ENCODE measurements at places on chromosomes 7 and 10.

DNA sequence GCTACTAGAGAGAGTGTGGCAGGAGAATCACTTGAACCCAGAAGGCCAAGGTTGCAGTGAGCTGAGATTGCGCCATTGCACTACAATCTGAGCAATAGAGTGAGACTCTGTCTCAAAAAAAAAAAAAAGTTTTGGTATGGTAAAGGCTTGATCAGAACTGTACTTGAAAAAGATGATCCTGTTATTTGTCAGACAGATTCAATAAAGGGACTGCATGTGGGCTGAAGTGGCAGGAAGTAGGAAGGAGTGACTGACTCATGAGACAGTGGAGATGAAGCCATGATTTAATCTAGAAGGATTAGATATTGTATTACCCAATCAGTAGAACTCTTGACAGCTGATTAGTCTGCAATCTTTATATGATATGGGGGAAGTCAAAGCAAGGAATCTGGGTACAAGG is 2.7 kb upstream of the TMEM254 start:
- DNase-seq = no peak

GRCh38 chr10:100371482-100372027 is 24.5 kb downstream of the SCD start:
- no peak for DNase-seq

GRCh38 chr7:91517201-91517785 is 253.1 kb downstream of the FZD1 start:
- no peak for DNase-seq

- no peak for DNase-seq
Measured at GRCh38 chr10:385571-386300, 250.5 kb downstream of the ZMYND11 start.

- DNase-seq = no peak
Measured at GRCh38 chr7:39199006-39199405, 221.3 kb downstream of the POU6F2 start.

DNA sequence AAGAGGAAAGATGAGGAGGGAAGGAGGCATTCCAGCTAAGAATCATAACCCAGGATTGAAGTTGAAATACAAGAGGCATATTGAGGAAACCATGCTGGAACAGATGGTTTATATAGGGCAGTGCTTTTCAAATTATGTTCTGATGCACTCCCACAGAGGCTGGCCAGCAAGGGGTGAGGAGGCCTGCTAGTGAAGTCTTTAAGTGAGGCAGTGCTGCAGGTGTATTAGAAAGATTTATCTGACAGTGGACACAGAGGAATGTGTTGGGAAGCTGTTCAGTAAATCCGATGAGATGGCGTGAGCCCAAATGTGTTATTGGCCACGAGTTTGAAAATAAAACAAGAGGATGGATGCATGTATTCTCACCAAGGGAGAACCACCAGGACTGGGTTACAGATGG is 28.6 kb downstream of the REEP3 start:
- DNase-seq = no peak

DNA sequence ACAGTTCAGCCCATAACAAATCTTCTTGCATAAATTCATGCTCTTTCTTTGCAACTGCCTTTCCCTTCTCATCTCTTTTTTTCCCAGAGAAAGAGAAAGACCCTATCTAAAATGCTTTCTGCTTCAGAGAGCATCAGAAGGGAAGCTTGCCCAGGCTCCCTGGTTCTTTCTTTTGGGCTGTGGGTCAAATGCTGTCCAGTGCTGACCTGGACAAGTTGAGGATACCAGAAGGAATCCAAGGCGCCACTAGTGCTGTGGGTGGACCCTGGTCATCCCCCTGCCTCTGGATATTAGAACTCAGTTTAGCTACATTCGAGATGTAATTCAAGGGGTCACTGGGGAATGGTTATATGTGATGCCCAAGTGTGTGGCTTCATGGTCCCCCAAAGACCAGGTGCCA is 411.6 kb downstream of the RPS24 start:
- no peak for DNase-seq

GRCh38 chr7:119711104-119711503 is 561.9 kb upstream of the KCND2 start:
- no peak for DNase-seq

GRCh38 chr10:4384245-4384644 is 441.8 kb upstream of the AKR1E2 start:
- DNase-seq = no peak

GRCh38 chr10:13514296-13514695 is 14.5 kb downstream of the BEND7 start:
- no peak for DNase-seq

GRCh38 chr7:7924303-7924702 is 44.3 kb upstream of the GLCCI1 start:
- DNase-seq = no peak

GRCh38 chr10:81696609-81697388 is 178.2 kb upstream of the NRG3 start:
- DNase-seq = no peak

DNA sequence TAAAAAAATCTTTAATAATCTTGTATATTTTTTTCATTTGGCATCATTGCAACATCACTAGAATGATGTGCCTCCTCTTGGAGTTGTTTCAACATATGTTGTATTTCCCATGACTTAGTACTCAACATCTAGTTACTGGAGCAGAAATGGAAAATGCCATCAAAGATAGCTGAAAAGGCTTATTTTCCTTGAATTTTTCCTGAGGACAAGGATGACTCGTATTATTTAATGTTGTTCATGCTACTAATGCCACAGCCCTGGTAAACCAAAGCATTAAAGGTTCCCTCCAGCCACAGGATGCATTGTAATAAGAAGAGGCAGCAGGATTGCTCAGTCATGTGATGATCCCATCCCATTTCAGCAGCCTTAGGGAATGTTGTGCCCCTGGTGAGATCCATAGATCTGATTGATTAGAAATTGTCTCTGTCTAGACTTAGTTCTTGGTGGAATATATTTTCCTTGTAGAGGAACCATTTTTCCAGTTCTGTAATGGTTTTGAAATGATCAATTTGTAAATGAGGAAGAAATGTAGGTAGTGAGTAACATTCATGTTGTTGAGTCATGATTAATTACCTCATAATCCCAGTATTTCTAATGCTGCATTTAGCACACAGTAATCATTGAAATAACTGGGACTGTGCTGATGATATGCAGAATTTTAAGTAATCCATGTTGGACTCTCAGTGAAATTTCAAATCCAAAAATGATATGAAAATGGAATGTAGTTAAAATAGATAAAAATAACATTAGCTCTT is 91.3 kb upstream of the SMIM30 start:
- DNase-seq = no peak

DNA sequence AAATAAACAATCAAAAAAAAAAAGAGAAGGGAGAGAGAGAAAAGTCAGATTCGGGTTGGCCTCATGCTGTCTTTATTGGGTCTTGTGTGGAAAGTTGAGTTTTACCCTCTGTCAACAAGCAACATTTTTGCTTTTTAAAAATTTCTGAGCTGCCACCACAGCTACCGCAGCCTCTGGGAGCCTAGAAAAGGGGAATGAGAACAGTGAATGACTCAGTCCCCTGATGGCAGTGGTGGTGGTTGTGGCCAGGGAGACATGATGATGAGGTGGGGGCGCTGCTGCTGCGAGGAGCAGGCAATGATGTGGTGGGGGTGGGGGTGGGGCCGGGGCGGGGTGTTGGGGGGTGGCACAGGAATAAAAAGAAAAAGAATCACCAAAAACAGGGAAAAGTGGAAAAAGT is 20.0 kb upstream of the CREB3L2 start:
- DNase-seq = no peak

- no peak for DNase-seq
Measured at GRCh38 chr7:1232103-1232466, 587 bp upstream of the UNCX start.

DNA sequence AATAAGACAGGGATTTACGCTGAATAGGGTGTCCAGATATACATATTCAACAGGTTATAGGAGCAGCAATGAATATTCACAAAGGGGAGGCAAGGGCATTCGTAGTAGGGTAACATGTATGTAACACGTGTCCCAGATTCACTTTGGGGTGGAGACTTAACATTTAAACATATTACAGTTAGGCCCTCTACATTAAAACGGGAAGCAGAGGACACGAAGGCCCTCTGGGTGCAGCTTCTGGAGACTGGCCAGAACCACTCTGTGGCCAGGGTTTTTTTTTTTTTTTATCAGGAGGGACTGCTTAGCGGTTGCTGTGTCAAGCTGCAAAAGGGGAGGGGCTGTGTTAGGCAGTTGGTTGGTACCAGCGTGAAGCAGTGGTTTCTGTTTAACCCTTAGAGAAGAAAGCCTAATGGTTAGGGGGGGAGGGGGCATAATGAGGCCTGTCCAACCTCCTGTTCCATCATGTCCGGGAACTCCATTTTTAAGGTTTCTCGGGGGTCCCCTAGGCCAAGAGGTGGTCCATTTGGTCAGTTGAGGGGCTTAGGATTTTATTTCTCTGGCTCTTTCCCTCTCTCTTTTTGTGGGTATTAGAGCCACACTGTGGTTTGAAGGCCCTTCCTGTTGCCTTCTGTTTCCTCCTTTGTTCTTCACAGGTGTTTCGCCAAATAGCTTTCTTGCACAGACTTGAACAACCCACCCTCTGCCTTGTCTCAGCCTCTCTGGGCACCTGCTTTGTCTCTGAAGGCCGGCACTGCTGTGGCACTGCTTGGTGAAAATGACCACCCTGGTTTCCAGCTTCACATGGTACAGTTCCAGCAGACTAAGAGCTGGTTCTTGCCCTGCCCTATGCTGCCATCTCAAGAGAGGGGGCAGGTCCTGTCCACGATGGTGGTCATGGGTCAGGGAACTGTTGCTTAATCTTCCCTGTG is 26.4 kb downstream of the PRF1 start:
- no peak for DNase-seq

GRCh38 chr7:2592375-2592865 is 33.6 kb downstream of the IQCE start:
- no peak for DNase-seq

- DNase-seq = no peak
Measured at GRCh38 chr7:23017309-23017708, 3.4 kb upstream of the HYCC1 start.

- no peak for DNase-seq
Measured at GRCh38 chr10:31867646-31868045, 61.0 kb downstream of the ARHGAP12 start.

- DNase-seq = no peak
Measured at GRCh38 chr7:107208563-107208962, 39.8 kb downstream of the HBP1 start.

- DNase-seq = no peak
Measured at GRCh38 chr10:1874533-1874932, 137.2 kb upstream of the ADARB2 start.

- DNase-seq = no peak
Measured at GRCh38 chr10:93422118-93422517, 60.0 kb downstream of the MYOF start.

- DNase-seq = no peak
Measured at GRCh38 chr7:64628192-64628591, 37.7 kb upstream of the ZNF107 start.

DNA sequence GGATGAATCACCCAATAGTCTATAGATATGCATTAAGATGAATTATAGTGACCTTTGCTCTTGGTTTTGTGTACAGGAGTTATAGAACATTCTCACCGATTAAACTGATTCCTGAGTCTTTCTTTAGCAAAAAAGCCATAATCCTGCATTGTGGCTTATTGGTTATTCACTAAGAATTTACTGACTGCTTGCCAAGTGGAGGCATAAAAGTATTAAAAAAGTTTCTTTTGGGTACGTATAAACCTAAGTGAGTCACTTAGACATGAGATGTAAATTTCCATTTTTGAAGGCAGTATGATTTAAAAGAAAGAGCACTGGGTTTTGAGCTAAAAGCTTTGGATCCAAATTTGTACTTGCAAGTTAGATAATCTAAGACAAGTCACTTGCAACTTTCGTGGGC is 100.7 kb downstream of the CDK6 start:
- no peak for DNase-seq

- DNase-seq = no peak
Measured at GRCh38 chr7:114959931-114960330, 38.0 kb downstream of the MDFIC start.

- no peak for DNase-seq
Measured at GRCh38 chr7:133769668-133770067, 357.5 kb upstream of the LRGUK start.

DNA sequence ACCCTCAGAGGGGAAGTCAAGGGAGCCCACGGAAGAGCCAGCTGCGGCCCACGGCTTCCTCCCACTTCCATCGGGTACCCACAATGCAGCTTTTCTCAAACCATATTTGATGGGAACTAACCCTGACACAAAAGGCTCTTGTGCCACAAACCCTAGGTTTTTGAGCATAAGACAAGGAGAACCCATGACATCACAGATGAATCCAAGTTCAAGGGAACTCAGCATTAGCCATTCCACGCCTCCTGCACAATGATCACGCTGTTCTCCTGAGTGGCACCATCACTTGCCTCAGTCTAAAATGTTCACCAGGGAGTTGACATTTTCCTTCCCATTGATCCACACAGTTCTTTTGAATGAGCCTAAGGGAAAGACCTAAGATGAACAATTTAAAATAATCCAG is 70.4 kb downstream of the ITIH5 start:
- no peak for DNase-seq

DNA sequence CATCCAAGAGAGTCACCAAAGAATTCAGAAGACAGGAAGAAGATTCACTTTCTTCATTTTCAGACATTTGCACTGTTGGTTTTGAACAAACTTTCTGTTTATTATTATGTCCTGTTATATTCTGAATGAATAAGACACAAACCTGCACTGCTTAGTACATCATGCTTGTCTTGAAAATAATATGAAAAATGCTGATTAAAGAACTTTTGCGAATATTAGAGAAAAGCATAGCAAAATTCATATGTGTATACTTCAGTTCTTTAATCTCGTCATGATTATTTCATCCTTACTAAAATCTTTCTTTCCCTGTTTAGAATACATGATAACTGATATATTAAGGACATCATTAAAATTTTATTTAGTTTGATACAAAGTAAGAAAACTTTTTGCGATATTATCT is 504.1 kb downstream of the POM121L12 start:
- DNase-seq = no peak

GRCh38 chr7:89104748-89105685 is 309.5 kb upstream of the TEX47 start:
- no peak for DNase-seq

DNA sequence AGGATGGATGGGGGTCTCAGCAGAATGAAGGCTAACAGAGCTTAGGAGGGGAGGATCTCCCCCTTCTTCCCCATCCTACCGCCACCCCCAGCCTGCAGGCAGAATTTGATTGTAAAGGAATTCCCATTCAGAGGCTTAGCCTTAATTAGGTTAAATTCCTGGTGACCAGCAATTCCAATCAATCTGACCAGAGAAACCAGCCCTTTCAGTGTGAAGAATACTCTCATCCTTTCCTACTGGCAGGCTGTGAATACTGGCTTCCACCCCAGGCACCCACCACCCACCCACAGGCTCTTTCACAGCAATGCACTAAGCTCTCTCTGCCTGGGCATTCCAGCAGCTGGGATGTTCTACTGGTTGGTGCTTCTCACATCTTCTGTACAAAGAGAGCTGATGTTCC is 137.9 kb upstream of the LYZL1 start:
- DNase-seq = no peak

Measured in stimulated activated CD8-positive, alpha-beta memory T cell treated with anti-CD3 and anti-CD28 coated beads, Interleukin-4, amount 100 ng/mL, for 4 hours (primary cell).